ENCODE measurements at places on chromosomes 4 and X.

- no peak for DNase-seq
Observed at GRCh38 chr4:121054373-121054772, 18.0 kb downstream of the NDNF start.

GRCh38 chr4:16120720-16121119 lies 36.9 kb upstream of the PROM1 start:
- no peak for DNase-seq

DNA sequence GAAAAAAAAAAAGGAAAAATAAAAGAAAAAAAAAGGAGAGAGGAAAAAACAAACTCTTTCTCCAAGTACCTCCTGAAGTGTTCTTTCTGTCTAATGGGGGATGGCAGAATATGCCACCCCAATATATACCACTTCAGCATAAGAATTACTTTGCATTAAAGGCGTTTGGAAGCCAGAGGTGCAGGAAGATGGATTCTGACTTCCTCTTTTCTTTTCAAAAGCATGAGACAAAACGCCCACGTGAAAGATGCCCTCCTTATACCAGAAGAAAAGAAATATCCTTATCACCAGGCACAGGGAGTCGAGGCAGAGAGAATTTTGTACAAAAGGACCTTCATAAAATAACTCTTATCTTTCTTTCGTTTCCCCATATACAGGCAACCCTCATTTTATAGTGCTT lies 40.9 kb downstream of the COX18 start:
- DNase-seq = no peak

GRCh38 chrX:18709833-18710232 lies 2.4 kb downstream of the PPEF1 start:
- no peak for DNase-seq

DNA sequence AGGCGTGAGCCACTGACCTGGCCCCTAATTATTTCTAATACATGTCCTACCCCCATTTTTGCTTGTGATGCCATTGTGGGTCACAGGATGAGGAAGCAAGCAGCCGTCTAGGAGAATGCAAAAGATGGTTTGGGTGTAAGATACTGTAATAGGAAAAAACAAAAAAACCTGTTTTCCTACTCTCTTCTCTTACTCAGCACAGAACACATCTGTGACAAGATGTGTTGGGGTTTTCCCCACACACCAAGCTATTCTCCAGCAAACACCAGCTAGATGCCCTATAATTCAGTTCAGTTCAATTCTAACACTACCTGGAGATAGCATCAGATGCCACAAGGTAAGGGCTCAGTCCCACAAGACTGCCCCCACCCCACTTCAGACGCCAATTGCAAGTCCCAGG lies 15.3 kb upstream of the HPRT1 start:
- DNase-seq = no peak

DNA sequence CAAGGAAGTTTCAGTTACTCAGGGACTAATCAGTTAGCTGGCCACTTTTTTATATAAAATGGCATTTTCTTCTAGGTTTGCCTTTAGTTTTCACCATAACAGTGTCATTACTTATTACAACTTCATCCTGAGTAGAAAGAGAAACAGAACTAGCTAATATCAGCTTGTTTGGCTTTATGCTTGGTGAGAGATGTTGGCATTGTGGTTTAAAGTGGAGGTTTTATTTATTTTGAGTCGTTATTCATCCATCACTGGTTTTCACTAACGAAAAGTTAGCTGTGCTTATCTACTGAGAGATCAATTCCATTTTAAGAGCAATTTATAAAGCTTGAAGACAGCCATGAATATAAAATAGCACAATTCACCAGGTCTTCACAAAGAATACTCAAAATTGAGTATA lies 714.5 kb downstream of the GRID2 start:
- DNase-seq = no peak

DNA sequence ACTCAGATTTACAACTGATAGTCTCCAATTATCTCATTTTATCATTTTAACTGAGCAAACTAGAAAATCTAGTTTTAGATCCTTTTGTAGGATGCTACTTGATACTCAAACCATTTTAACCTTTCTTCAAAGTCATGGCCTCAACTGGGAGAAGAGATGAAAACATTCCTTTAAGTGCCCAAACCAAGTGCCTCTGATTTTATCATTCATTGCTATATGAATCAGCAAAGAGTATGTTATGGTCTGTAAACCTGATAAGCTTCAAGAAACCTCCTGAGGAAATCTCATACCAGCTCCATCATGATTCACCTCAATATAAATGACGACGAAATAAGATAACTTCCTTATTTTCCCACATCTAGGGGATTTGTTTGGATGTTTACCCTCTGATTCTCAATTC lies 119.9 kb downstream of the FAM13A start:
- DNase-seq = peak; percentile 45

DNA sequence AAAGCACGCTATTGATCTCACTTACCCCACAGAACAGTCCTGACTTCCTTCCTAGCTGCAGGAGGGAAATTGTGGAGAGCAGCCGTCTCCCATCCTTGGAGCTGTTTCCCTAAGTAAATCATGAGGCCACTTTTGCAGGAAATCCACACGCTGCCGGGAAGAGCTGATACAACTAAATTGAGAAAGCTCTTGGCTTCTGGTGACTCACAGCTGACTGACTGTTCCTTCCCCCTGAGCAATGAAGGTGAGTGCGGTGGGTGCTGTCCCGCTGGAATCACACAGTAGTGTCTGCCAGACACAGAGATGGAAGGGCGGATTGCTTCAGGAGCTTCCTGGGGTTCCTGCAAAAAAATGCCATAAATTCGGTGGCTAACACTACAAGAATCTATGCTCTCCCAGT lies 268.9 kb downstream of the ASMT start:
- DNase-seq = no peak

DNA sequence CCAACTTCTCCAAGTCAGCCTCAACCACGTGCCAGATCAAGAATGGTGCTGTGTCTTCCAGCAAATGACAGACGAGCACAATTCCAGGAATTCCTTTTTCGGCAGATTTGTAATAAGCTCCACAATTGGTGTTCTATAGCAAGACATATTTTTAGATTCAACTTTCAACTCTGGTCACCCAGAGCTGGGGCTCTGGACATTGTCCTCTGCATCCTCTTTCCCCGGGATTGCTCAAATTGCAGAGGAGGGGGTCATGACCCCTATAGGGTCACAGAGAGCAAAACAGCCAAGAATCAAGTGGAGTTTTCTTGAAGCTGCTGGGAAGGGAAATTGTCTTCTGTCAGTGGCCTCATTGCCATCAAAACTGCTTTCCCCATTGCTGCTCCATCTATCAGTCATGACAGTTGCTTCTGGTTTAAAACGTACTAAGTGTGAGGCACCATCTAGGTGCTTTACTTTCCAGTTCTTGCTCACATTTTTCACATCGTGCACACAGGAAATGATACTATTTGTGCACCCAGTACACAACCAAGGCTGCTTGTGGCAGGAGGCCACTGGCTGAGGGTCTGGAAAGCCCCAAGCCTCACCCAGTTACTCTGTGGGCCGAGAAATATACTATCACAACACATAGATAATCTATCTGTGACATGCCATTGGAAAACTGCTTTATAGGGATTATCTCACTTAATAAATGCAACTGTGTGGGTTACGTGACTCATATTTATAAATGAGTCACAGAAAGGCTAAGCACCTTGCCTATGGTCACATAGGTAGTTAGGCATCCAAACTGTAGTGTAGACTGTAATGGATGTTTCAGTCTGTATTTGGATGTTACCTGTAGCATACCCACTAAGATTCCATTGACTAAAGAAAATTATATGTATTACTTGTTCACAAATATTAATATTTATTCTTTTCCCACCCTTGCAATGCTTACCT lies 91.7 kb upstream of the PHOX2B start:
- no peak for DNase-seq

- DNase-seq = no peak
Observed at GRCh38 chr4:81348778-81349094, 123.0 kb downstream of the RASGEF1B start.

DNA sequence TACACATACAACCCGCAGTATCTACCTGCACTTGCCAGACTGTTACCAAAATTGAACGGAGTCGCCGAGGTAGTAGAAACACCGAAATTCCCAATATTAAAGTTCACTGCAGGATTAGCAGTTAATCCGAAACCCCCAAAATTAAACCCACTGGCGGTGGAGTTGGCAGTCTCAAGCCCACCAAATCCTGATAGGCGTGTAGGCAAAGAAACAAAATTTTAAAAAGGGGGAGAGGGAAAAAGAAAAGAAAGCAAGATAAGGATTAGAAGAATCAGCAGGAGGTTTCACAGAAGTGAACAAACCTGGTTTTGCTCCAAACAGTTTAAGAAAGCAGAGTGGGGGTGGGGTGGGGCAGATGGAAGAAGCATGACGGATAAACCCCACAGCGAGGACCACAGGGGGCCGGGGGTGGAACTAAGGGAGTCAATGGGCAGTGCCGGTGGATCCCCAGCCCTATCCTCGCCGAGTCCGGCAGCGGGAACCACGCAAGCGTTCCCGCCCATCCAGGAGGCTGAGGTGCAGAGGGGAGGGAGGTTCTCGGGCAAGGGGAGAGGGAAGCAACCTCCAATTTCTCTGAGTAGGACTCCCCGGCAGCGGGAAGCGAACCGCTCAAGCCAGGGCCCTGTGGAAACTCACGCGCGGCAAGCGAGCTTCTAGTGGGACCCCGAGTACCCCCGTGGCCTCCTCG lies 599 bp downstream of the NUP54 start:
- peak; percentile 79 for DNase-seq

DNA sequence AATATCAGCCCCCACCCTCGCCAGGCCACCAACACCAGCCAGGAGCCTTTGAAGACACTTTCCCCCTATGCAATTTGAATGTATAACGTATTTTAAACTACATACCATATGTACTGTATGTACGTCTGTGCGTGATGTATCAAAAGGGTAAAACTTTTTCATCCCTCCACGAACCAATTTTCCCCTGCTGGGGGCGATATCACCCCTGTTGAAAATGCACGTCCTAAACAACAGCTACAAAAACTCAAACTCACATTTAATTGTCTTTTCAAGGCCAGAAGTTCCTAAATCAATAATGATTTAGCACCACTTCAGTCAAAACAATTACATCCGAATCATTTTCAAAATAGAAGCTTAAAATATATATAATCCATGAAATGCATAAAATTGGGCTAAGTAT lies 1.4 kb downstream of the VEGFD start:
- no peak for DNase-seq

DNA sequence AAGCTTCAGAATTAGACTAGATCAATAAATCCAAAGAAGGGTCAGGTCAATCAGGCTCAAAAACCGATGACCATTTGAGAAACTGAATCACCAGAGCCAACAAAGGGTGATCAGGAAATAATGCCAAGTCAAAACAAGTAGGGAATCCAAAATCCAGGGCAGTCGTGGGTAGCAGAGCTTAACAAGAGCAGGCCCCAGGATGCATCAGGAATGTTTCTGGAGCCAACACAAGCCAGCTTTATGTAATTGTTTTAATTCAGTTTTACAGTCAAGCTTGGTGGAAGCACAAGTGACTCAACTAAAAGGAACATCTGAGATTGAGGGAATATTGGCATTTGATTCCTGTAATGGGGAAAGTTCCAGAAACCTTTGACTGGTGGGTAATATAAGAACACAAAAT lies 237.9 kb upstream of the EDA2R start:
- no peak for DNase-seq

DNA sequence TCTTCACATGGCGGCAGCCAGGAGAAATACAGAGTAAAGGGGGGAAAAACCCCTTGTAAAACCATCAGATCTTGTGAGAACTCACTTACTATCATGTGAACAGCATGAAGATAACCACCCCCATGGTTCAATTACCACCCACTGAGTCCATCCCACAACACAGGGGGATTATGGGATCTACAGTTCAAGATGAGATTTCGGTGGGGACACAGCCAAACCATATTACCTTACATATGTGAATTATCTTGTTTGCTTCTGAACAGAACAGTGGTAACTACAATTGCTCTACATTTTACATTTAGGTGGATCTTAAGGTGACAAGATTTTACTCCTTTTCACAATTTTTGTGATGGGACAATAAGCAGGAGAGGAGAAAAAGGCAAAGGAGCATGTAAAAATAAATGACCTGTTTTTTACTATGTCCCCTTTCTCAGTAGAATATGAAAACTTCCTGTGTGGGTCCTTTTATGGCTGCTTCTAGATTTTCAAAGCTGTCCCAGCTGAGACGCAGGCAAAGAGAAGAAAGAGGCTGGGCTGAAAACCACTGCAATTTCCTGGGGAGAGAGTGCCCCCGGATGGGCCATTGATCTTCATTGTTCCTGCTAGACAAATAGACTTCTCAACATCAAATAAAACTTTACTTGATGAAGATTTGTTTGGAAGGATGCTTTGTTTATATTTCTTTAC lies 45.9 kb upstream of the PGM2 start:
- DNase-seq = peak; percentile 36

DNA sequence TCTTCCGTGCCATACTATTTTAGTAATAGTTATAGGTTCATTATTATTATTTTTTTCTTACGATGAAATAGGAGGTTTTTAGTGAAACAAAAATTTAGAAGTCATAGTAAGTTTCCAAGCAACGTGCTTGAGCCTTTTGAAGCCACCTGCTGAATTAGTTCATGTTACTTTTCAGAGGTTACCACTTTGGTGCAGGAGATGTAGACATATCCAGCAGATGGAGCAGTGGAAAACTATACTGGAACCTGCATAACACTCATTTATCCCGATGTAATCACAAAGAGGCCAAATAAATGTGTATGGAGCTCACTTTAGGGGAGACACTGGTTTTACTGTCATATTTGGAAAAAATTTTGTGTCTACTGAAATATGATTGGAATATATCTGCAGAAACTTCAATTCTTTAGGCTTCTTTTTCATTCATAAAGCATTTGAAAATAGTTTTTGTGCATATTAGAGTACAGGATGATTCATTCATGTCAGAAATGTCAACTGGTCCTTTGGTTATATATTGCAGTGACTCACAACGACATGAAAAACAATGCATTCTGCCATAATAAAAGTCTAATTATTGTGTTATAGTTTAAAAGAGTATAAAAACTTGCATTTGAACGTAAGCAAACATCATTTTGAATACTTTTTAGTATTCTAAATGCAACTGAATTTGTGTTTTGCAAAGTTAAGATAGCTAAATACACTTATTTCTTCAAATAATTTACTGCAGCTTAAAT lies 2182.9 kb upstream of the TENM3 start:
- DNase-seq = peak; percentile 43

DNA sequence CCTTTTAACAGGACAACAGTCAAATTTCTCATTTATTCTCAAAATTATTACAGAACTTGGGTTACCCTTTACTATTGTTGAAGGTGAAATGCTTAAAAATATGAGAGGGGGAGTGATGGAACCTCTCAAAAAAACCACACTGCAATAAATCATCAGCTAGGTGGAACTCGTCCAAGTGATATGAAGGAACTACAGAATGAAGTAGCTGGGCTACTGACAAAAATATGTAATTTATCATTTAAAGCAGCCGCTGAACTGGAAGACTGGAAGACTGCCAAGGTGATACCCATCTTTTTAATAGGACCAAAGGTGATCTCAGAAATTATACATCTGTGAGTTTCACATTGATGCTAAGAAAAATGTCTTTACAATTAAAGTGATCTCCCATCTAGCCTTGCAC lies 597.7 kb upstream of the TENM3 start:
- DNase-seq = no peak

DNA sequence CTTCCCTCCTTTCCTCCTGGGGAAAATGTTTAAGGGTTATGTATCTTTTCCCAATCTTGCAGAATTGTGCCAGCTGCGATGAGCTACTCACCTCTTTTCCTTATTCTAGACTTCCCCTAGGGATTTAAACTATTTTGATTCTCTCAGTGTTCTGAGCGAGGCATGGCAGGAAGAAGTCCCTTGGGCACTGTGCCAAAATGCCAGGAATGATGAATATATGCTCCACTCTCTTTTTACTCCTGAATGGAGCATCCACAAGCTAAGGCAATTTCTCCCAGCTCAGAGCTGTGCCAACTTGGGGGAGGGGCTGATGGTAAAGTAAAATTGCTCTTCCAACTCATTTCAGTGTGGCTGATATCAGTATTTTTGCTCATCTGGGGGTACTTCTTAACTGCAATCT lies 4.0 kb upstream of the C4orf17 start:
- DNase-seq = no peak
